LHCN-M2 (cell line): ENCODE measurements at places on chromosomes 11 and 22. TPM values are rescaled to one million over a fixed set of nuclear protein-coding genes. Genes with fewer than 3 reads are reported as not detected.

Gene SPTBN2
- total RNA-seq, result 0.06 and 0.57 TPM in 2 replicates

Gene NRIP3
- 23.4 and 26.2 TPM in 2 replicates for total RNA-seq

Gene TRPM5
- not detected in 2 replicates for total RNA-seq

Gene LRFN4
- total RNA-seq, result 14.1 and 16.9 TPM in 2 replicates

Gene CDKN1C
- total RNA-seq, result 0.45 and 2.5 TPM in 2 replicates
